ENCODE measurements at places on chromosomes 12 and 14.

- no peak for DNase-seq
These were observed 271.8 kb downstream of the AEBP2 start for GRCh38 chr12:19710811-19711793.

DNA sequence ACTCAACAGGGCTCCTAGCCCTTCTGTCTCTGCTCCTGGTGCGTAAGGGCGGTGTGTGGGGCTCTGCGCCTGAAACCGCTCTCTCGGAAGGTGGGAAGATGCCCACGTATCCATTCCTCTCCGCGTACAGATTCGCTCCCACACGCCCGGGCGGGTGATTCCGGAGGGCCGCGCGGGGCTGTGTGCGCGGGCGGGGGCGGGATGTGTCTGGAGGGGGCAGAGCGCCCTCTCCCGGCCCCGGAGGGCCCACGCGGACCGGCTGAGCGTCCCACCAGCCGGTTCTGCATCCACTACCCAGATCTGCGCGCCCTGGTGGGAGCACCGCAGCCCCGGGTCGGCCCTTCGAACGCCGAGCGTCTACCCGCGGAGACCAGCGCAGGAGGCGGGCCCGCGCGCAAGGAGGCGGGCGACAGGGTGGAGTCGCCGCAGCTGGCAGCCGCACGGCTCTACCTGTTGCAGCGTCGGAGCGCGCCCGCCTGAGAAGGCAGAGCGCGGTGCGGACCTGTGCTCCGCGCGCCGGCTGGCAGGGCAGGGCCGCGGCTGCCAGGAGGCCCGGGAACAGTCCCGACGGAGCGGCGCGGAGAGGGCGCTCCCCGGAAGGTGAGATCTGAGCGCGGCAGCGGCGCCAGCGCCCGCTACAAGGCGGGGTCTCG is 1.4 kb upstream of the KCNK13 start:
- no peak for DNase-seq

DNA sequence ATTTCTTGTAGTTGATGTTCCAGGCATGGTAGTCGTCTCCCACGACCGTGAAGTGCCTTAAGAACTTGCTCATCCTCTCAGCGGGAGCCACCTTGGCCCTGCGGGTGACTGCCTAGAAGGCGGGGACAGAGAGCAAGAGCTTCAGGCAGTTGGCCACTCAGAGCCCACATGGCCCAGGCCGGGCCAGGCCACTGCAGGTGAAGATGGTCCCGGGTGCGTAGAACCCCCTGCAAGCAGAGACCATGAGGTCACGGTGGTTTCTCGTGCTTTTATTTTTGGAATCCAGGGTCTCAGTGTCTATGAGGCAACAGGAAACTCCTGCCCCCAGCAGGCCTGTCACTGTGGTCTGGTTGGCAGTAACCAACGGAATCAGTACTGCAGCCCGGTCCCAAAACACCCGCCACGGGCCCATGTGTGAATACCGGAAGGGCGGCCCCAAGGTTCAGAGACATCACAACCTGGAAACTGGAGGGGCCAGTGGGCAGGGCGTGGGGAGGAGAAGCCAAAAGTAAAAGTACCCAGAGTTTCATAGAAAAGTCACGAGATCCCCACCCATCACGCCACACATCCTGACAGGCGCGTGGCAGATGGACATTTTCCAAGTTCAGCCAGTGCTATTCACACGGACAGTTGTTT is 27.5 kb downstream of the HVCN1 start:
- DNase-seq: no peak

- DNase-seq: no peak
These were observed 795.5 kb downstream of the C12orf50 start for GRCh38 chr12:87233671-87234070.

DNA sequence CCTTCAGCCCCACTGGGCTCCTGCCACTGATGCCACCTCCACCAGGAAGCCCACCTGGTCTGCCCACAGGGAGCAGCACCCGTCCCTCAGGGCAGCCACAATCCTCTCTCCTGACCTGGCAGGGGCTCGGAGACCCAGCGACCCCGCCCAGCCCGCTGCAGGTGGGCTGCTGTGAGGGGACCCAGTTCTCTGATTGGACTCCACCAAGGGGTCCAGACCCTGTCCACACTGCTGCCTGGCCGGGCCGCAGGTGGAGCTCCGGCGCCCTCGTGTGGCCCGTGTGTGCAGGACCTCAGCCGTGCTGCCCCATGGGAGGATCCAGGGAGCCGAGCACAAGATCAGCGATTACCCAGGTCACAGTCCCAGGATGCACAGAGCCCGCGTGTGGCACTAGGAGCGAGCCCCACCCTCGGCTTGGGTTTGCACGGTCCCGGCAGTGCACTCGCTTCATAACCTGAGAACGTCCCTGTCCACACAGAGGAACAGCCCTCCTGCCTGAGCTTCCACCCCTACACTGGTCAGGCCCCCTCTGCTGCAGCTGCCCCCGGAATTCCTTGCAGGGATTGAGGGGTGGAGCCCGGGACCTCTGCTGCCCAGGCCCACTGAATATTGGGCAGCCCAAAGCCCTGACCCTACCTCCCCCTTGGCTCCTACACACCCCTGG is 35.4 kb upstream of the TMEM179 start:
- peak; percentile 13 for DNase-seq

- no peak for DNase-seq
These were observed 77.6 kb downstream of the PITPNM2 start for GRCh38 chr12:123073292-123073691.

- DNase-seq: no peak
These were observed 3.1 kb downstream of the PYGL start for GRCh38 chr14:50941151-50941550.

DNA sequence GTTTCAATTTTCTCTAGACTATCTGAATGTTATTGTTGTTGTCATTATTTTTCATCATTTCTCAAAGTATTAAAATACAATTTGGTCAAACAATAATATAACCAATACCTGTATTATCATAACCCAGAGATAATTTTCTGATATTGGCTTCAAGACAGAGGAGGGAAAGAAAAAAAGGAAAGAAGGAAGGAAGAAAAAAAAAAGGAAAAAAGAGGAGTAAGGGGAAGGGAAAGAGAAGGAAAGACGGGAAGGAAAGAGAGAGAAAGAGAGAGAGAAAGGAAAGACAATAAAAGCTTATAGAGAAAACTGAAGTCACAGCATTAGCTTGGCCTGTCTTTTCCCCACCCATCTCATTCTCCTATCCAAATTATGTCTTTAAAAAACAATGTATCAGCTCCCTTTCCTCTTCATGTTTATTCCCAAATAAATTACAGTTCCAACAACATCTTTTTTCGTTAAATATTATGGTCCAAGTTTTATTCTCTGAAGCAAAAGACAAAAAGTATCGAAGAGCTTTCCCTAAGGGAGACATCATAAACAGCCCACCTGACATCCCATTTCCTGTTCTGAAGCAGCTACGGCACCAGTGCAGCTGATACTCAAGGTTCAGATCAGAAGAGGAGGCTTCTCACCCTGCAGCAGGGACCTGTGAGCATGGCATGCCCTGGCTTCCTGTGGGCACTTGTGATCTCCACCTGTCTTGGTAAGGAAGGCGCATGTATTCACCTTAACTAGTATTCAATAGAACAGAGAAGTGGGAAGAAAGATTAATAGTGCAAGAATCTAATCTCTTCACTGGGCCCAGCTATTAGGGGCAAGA is 308.3 kb downstream of the DAD1 start:
- no peak for DNase-seq

DNA sequence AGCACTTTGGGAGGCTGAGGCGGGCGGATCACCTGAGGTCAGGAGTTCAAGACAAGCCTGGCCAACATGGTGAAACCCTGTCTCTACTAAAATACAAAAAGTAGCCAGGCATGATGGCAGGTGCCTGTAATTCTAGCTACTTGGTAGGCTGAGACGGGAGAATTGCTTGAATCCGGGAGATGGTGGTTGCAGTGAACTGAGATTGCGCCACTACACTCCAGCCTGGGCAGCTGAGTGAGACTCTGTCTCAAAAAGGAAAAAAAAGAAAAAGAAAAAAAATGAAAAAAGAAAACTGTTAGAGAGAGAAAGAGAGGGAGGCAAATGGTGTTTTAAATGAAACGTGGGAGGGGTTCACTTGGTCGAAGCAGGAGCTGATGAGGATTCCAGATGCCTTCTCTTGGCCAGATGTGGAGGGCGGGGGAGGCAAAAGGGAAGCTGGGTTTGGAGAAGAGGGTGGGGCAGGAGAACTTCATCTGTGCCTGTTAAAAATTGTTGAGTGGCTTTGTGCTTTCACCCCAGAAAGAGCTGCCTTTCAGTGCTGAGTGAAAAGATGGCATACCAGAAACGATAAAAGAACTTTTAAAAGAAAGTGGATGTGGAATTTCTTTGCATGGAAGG is 1.1 kb downstream of the EMP1 start:
- no peak for DNase-seq

- DNase-seq: no peak
These were observed 447.3 kb downstream of the NELL2 start for GRCh38 chr12:44428825-44429224.

DNA sequence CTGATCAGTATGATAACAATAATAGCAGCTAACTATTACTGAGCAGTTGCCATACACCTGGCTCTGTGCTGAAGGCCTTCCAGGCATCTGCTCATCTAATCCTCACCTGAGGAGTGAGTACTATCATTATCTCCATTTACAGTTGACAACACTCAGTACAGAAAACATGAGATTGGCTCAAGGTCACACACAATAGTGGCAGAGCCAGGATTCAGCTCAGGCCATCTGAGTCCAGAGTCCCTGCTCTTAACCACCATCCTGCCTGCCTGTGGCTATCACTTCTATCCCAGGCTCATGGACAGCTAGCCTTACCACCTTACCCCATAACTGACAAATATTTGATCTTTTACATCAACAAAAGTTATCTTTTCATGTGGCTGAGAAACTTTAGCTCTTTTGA is 155.5 kb downstream of the PPM1H start:
- no peak for DNase-seq

GRCh38 chr12:112820796-112821195 is 29.2 kb downstream of the RPH3A start:
- no peak for DNase-seq

DNA sequence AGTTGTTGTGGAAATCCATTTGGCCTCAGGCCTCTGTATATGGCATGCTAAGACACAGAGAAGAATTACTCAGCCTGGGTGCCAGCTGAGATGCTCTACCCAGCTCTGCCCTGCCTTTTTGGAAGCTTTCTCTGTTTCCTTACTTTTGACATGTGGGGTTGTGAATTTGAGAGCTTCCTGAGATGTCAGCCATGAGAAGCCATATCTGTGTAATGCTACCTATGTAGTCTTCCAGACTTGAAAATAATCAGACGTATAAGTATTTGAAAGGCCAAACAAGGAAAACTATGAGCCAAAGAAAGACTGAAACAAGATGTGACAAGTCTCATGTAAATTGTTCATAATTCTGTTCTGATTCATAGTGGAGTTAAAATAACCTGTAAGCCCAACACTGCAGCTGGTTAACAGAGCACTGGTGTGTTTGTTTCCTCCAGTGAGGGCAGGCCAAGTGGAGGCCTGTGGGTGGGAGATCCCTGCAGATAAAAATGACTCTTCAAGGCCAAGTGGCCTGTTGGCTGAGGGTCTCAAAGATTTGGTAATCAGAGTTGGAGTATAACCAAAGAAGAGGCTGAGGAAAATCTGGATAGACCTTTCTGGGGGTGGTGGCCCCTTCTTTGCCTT is 94.0 kb downstream of the TMX1 start:
- no peak for DNase-seq

- no peak for DNase-seq
These were observed 9.0 kb downstream of the LRTM2 start for GRCh38 chr12:1829306-1829900.

GRCh38 chr12:14956024-14956891 is 5.1 kb downstream of the ARHGDIB start:
- no peak for DNase-seq

DNA sequence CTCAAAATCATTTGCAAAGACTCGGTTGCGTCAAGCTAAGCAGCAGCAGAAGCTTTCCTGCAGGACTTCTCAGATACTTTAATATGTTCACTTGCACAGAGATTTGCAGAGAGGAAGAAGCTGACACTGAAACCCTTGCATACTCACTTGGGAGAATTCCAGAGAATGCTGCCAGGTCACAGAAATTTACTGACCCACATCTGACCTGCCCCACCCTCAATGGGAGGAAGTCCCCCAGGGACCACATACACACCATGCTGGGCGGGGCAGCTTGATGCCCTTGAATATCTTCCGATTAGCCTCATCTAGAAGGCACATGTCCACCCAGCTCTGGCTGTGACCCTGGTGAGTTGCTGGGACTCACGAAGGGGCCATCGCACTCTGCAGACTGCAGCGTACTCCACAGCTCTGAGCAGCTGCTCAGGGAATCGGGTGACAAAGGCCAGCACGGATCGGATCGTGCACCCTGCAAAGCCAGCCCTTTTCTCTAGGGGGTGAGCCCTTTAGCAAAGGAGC is 83.2 kb downstream of the ITPK1 start:
- no peak for DNase-seq

DNA sequence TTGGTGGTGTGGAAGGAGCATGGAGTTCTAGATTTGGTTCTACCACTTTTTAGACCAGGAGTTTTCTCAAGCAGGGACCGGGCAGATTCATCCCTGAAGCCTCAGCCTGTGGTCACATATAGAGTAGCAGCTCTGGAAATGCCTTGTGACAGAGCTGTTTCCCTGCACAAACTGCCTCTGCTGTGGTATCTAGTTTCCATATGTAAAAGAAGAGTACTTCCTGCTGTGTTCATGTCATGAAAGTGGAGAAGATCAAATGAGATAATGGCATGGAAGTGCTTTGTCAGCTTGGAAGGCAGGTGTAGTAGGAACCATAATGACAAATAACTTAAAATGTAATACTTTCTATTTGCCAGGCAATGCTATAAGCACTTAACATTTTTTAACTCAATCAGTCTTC is 26.1 kb downstream of the OTUB2 start:
- DNase-seq: no peak
